ENCODE measurements at places on chromosomes 3 and 15. TPM values are rescaled to one million over a fixed set of nuclear protein-coding genes. Genes with fewer than 3 reads are reported as not detected.

The PROS1 gene
- 9.9 TPM for total RNA-seq

The PDE8A gene
- 37.4 TPM for total RNA-seq

The AQP9 gene
- not detected for total RNA-seq

The CAND2 gene
- total RNA-seq, result 0.26 TPM

The PPP1R14D gene
- 0.28 TPM for total RNA-seq

The SLC24A5 gene
- not detected for total RNA-seq

The ATP13A4 gene
- total RNA-seq, result not detected

The MESP2 gene
- total RNA-seq, result 0.62 TPM

The CELSR3 gene
- 4.4 TPM for total RNA-seq

The OR5K3 gene
- not detected for total RNA-seq

The C3orf49 gene
- total RNA-seq, result not detected

The SKOR1 gene
- total RNA-seq, result 0.03 TPM

The ARNT2 gene
- 20.6 TPM for total RNA-seq

The KBTBD8 gene
- total RNA-seq, result 0.63 TPM

The IQCF5 gene
- not detected for total RNA-seq

The RTP1 gene
- not detected for total RNA-seq

The SLC6A1 gene
- not detected for total RNA-seq

The GRAMD2A gene
- total RNA-seq, result 0.13 TPM

The C2CD4A gene
- 0.02 TPM for total RNA-seq

The IL5RA gene
- total RNA-seq, result not detected

The LIPC gene
- 0.16 TPM for total RNA-seq

The PPM1M gene
- total RNA-seq, result 3.9 TPM

The HACD2 gene
- total RNA-seq, result 45.3 TPM

The TEX9 gene
- total RNA-seq, result 4.1 TPM

The TM4SF4 gene
- 36.5 TPM for total RNA-seq

The SEMA6D gene
- not detected for total RNA-seq

The ALCAM gene
- total RNA-seq, result 71.1 TPM

The RHCG gene
- total RNA-seq, result 42.7 TPM

The MAP2K5 gene
- total RNA-seq, result 7.7 TPM

The CD86 gene
- total RNA-seq, result not detected

The SLC12A1 gene
- total RNA-seq, result not detected

The PAQR9 gene
- 4.0 TPM for total RNA-seq

The POPDC2 gene
- total RNA-seq, result 0.16 TPM

The CKMT1B gene
- total RNA-seq, result 4.8 TPM

The CCNB2 gene
- 107 TPM for total RNA-seq
